Non-pigmented ciliary epithelial cell (primary cell): ENCODE measurements at places on chromosomes 13 and 19.

DNA sequence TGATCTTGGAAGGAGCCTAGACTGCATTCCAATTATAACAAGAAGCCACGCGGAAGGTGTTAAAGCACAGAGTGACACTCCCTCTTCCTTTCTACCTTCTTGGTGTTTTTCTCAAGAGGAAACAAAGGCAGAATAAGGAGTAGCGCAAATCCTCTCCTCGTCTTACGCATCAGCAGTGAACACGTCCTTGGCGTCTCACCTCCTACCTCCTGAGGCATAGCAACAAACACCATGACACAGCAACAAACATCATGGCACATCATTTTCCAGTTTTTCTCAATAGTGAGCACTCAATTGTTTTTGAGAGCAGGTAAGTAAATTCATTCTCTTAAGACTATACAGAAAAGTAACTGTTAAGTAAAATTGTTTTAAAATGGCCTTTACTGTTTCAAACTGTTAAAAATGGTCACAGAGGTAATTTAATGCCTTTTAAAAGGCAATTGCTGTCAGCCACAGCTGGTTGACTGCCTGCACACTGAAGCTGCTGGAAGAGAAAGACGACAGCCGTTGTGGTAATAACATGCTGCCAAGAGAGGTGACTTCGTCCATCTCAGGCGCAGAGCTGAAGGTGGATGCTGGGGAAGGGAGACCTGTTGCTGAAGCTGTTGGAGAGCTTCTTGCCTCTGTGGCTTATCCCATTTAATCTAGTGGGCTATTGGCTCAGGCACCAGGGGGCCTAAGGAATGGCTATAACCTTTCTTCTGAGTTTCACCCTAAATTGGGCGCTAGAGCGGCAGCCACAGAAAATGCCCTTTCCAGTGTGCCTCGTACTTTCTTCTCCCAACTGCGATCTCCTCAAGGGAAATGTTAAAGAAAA is 703.7 kb downstream of the UQCRFS1 start:
- DNase-seq: no peak

DNA sequence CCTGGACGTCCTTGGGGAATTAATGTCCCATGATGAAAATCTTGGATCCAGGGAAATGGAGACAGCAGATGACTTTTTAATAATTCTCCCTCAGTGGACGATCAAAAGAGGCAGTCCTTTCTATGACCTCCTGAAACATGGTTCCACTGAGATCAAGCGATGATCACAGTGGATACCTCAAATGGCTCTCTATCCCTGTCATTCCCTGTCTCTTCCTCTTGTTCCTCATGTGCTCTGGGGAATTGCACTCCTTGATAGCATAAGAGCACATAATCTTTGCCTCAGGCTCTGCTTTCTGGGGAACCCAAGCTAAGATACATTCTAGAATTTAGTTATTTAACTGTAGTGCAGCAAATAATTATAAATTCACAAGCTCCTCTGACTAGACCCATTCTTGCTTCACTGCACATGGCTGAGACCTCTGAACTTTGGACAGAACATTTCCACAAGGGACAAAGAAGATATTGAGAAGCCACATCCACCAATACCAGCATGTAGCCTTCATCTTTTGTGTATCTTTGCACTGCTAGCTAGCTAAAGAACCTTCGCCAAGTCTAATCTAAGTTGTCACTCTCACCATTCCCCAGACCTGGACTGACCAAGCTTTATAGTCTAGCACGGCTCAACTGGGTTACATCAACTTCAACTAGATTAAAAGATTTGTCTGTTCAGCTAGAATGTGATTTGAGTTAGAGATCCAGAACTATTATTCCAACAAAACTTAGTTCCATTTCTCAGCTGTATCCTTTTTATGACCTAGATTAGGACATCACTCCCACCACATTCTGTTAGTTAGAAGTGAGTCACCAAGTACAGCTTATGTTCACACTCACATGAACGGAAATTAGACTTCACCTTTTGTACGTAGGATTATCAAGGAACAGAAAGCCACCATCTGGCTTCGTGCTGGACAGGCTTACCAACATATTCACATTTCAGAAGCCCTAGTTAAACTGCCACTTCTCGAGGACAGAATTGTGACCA is 142.7 kb downstream of the SUCLA2 start:
- peak; percentile 89 for DNase-seq

DNA sequence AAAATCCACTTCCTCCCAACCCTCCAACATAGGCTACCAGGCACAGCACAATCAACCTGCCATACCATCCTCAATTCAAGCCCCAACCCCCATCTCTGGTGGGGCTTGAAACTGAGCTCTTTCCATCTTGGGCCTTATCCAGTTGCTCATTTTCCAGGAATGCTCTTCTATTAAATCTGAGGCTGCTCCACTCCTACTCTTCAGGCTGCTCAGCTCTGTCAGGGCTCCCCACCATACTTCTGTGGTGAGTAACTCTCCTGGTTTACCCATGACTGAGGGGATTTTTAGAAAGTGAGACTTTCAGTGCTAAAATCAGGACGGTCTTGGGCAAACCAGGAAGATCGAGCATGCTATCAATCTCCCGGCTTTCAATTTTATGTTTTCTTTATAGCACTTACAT is 512.8 kb downstream of the LMO7 start:
- DNase-seq: peak; percentile 74

- no peak for DNase-seq
Observed at GRCh38 chr13:107057028-107057631, 489.2 kb upstream of the ARGLU1 start.

DNA sequence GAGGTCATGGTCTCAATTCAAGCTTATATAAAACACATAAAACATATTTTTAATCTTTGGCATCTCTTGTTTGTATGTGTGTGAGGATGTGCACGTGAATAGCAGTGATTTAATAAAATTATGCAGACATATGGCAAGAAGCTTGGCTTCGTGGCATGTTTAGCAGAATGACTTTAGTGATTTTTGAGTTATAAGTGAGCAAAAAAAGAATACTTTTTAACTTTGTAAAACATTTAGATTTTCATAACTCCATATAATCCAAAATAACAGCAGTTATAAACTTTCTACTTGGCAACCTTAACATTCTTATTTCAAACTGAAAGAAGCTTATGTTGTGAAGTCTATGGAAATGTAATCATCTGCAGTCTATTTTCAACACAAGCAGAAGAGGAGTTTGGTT is 120.6 kb downstream of the SLITRK1 start:
- DNase-seq: no peak

GRCh38 chr19:49758292-49758691 is 4.8 kb downstream of the TSKS start:
- no peak for DNase-seq

GRCh38 chr13:110166598-110166997 is 140.4 kb downstream of the COL4A1 start:
- DNase-seq: no peak

GRCh38 chr13:98837896-98838295 is 85.4 kb upstream of the SLC15A1 start:
- no peak for DNase-seq

GRCh38 chr19:48283908-48284307 is 14.0 kb downstream of the ZNF114 start:
- peak; percentile 96 for DNase-seq

- peak; percentile 30 for DNase-seq
Observed at GRCh38 chr13:45847554-45848224, 3.9 kb downstream of the SIAH3 start.

GRCh38 chr19:6362351-6362801 is 1.0 kb downstream of the CLPP start:
- DNase-seq: no peak

DNA sequence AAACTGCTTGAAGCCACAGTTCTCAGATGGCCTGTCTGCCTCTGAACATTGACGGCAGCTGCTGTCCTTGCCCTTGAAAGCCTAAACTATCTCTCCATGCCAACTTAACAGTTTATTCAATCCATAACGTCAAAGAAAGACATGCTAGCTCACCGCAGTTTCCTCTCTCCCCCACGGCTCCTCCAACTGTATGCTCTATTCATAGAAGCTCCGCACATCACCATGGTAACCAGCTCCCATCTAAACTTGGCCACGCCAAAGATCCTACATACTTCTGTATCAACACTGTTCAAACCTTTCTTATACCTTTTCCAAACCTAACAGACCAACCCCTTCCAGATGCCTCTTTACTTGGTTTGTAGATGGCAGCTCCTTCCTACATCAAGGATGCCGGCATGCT is 48.6 kb downstream of the ZNF91 start:
- DNase-seq: no peak

GRCh38 chr19:33132021-33132420 is at the start of gene WDR88:
TSS of gene WDR88 (plus strand) at chr19:33132114. CDS start at chr19:33132170, 56 bp downstream.
- DNase-seq: no peak

DNA sequence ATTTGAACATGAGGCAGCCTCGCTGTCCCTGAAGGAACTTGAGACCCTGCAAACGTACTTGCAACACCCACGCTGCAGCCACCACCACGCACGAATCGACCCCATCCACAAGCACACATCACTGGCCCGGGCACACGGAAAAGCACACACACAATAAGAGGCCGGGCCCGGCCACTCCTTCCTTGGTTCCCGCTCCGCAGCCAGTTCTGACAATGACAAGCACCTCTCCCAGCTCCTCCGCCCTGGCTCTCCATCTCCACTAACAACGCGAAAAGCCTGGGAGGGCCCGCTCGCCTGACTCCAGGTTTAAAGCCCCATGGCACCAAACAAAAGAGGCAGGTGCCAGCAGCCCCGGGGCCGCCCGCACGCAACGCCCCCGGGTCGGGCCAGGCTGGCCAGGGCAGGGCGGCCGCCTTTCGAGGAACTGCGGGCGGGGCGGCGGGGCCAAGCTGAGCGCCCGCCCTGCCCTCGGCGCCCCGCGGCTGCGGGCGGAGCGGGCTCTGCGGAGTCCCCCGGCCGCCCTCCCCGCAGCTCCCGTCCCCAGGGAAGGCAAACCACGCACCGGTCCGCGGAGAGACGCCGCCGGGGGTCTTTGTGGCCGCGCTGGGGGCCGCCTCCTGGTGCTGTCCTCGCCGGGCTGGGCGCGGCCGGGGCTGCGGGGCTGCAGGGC is 495 bp downstream of the DCLK1 start:
- no peak for DNase-seq
